ENCODE measurements at places on chromosomes 6 and 20.
A peak's percentile ranks its signal among the peaks of the same experiment; 100 is the strongest.

DNA sequence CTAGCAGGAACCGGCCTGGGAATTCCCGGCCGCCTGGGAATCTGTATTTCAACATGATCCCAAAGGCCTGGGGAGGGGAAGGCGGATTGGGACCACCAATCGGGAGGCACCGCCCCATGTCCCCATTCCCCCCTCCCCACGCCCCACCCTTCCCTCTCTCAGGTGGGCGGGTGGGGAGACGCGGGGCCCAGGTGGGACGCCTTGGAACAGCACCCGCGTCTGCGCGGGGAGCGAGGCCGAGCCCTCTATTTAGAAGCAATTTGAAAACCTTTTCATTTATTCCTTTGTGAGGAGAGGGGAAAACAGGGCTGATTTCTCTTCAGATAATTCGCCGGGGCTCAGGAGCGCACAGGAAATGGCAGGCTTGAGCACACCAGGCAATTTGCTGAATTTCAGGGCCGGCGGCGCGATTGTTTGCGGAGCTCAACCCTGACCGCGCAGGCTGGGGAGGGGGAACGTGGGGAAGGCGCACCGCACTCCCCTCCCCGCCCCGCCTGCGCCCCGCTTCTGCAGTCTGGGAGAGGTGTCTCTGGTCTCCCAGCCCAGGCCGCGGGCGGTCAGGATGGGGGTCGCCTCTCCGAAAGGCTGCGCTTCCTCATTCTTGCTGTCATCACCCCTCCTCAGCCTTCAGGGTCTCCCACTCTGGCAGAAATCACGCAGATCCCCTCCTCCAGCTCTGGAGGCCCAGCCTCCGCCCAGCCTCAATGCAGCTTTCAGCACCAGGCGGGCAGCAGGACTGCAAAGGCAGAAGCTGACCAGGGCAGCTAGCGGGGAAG is 170.0 kb downstream of the GRM4 start:
- DNase-seq: no peak

- DNase-seq: no peak
Observed at GRCh38 chr6:105991561-105992314, 94.4 kb upstream of the PRDM1 start.

GRCh38 chr20:56453352-56453751 is 15.1 kb upstream of the RTF2 start:
- no peak for DNase-seq

GRCh38 chr20:33923740-33924139 is 70.0 kb upstream of the RALY start:
- DNase-seq: no peak

GRCh38 chr6:105847433-105847832 is 238.7 kb upstream of the PRDM1 start:
- DNase-seq: no peak

DNA sequence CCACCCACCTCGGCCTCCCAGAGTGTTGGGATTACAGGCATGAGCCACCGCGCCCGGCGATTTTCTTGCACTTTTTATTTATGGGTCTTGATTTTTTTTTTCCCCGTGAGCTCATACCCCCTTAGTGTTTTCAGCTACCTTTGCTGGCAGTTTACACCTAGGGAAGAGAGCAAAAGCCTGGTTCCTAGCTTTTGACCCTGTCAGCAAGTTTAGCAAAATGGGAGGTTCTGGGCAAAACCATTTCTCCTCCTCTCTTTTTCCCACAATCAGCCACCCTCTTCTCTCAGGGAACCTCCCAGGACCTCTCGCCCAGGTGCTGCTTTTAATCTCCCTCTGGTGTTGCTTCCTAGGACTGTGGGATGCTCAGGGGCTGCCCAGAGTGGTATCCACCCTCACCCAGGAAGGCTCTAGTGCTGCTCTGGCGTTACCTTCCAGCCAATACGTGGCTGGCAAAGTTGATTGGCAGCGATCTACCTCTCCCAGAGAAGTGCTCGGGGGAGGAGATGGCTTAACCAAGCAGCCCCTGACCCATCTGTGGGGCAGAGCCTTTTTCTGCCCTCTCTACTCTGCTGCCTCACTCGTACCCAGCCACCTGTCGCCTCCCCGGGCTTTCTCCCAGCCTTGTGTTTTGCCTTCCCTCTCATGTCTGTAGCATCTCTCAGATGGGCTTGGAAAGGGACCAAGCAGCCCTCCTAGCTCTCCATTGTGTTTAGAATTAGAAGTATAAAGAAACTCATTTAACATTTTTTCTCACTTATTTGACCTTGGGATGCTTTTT is 37.4 kb downstream of the KAT14 start:
- DNase-seq: no peak

GRCh38 chr6:44135173-44135758 is 7.9 kb downstream of the TMEM63B start:
- DNase-seq: no peak

- DNase-seq: no peak
Observed at GRCh38 chr6:159819932-159820640, 20.0 kb downstream of the PNLDC1 start.

DNA sequence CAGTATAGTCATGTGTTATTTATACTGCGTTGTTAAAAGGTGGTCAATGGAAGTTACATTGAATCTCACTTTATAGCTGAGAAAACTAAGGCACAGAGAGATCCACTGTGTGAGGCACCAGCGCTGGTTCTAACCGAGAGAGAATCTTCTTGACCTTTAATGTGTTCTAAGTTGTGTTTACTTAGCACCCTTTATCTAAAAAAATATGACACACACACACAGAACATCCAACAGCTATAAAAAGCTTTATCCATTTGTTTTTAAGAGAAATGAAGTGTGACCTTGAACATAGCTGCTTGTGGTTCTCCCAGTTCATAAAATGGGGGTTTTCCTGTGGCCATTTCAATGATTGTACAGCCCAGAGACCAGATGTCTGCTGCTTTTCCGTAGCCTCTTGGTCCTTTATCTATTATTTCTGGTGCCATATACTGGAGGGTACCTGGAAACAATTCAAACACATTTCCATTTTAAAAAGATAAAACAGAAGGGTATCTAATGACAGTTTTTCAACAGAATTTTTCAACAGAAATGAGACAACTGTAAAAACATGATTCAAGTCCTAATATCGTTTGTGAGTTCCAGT is 54.8 kb upstream of the MAP7 start:
- DNase-seq: no peak

DNA sequence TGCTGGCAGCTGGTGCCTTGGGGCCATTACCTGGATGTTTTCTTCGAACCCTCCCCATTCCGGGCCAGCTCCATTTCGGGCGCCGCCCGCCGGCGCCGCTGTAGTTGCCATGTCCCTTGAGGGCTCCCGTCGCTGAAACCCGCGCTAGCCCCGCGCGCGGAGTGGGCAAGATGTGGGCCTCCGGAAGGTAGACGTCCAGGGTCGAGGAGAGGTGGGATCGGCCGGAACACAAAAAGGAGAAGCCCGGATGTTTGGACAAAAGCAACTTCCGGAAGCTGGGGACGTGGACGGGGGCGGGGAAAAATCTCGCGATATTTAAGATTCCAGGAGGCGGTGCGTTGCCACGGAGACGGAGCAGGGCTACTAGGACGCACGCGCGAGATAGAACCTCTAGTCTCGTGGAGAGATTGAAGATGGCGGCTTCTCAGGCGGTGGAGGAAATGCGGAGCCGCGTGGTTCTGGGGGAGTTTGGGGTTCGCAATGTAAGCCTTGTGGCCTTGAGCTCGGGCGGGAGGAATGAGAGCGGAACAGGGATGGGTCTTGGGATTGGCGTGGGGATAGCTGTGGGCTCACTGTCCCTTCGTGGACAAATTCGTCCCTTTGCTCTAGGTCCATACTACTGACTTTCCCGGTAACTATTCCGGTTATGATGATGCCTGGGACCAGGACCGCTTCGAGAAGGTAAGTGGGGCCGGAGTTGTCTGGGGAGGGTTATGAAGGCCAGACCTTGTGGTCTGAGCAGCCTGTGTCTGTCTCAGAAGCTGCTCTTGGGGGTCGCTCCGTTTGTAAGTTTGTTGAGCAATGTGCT is at the start of the genes POLR1C and YIPF3:
Gene POLR1C, plus strand, starts transcription at position 393 of the 808 bp plus-strand sequence. Its CDS starts 21 bp downstream, at position 414.
Gene YIPF3, minus strand, starts transcription at position 230 of the 808 bp plus-strand sequence. Its CDS starts 119 bp downstream, at position 111.
- peak; percentile 97 for DNase-seq

GRCh38 chr6:2674857-2675256 is 75.9 kb downstream of the MYLK4 start:
- DNase-seq: no peak

DNA sequence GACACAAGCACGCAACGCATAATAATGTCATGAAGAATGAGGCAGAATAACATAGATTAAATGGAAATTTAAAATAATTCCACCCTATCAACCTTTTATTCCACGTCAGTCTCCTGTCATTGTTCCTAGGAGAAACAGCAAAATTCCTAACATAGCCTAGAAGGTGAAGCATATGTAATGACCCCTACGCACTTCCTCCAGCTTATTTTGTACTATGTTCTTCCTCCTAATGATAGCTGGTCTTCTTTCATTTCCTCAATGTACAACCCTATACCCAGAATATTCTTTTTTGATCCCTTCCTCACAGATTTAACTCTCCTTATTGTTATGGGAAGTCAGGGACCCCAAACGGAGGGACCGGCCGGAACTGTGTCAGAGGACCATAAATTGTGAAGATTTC is 122.0 kb upstream of the CARMIL1 start:
- no peak for DNase-seq

- no peak for DNase-seq
Observed at GRCh38 chr6:3405182-3405518, 51.7 kb downstream of the SLC22A23 start.

GRCh38 chr6:142011156-142011555 is 121.6 kb upstream of the GJE1 start:
- DNase-seq: no peak

DNA sequence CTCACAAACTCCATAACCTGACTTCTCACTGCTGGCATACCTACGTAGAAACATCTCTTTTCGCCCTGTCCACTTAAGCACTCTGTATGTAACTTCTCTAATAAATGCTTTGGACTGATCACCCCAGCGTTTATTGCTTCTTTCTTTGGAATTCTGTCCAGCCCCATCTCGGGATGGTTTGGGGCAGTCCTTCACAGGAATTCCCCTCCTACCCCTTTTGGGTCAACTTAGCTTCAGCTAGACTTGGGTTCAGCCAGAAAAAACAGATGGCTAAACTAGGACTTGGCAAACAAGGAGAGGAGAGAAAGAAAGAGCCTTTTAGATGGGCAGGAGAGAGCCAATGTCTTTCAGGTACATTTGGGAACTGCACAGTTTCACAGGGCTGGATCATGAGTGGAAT is 3.9 kb upstream of the LTV1 start:
- DNase-seq: no peak

GRCh38 chr20:36908603-36909002 is 32.7 kb downstream of the TLDC2 start:
- no peak for DNase-seq
